AG20443 (cell line): ENCODE measurements at places on chromosomes 1 and 21.
A peak's percentile ranks its signal among the peaks of the same experiment; 100 is the strongest.

DNA sequence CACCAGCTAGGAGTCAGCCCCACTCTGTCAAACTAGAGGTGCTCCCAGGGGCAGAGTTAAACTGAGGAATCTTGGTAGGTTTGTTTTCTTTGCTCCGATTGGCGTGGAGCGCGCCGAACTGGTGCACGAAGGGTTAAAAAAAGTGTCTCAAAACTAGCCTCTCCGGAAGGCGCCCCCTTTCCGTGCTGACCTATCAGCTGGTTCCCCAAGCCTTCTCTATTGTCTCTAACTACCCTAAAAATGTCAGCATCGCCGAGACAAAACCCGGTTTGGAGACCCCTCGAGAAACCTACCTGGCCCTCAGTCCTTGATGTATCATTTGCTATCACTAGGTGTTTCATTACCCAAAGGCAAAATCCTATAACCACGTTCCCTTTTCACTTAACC is 2.2 kb downstream of the TGFB2 start:
- DNase-seq, result peak; percentile 26

GRCh38 chr1:64173336-64173940 is 30.0 kb upstream of the UBE2U start:
- DNase-seq, result no peak

DNA sequence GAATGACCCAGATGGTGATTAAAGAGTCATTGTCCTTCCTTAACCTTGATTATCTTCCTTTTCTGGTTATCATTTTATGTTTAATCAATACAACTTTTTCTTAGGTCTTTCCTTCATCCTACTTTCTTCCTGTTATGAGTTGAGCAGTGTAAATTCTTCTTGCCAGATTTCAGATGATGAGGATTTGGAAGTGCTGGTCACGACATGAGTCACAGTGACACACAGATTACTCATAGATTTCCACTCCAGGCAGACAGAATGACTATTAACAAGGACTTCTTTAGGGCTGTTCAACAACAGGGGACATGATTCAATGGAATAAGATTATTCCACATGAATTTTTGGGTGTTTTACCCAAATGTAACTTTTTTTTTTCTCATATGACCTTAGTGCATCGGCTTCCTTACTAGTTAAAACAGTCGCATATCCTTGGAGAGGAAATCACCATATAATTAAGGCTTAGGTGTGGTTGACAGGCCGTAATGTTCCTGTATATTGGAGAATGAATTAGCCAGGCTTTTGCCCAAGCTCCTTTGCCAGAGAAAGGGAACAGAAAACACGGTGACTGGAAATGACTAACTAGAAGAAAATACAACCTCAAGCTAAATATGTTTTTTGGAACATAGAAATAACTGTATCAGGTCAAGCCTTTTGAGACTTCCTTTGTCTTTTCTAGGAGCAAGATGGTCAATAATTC is 44.2 kb downstream of the PRRX1 start:
- DNase-seq, result peak; percentile 82

- DNase-seq, result no peak
These were observed 99.2 kb downstream of the PLPPR4 start for GRCh38 chr1:99363531-99363930.

DNA sequence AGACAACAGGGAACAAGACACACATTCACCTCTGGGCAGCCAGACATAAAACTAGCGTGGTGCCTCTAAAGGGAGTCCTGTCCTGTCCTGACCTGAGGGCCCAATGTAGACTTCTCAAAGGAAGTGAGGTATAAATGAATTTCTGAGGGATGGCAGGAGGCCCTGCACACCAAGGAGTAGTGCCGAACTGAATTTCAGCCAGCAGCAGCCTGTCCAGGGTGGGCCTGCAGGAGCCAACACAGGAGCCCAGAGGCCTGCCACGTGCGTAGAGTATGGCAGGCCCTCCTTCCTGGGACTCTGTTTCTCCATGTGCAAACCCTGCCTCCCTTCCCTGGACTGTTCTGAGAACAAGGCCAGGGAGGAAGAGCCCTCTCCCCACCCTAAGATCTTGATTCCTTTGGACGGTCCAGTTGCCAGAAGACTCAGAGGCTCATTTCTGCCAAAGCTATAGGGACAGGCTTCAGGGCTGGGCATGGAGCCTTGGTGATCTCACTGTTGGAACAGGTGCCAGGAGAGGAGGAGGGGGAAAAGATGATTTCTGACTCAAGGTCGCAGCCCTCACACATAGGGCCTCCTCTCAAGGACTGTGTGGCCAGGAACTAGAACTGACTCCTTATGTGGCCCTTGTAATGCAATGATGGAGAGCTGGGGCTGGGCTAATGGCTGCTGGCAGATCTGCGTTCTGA is 1.8 kb upstream of the FABP3 start:
- DNase-seq, result peak; percentile 69

- DNase-seq, result no peak
These were observed 31.3 kb downstream of the MAN1C1 start for GRCh38 chr1:25647863-25648262.

DNA sequence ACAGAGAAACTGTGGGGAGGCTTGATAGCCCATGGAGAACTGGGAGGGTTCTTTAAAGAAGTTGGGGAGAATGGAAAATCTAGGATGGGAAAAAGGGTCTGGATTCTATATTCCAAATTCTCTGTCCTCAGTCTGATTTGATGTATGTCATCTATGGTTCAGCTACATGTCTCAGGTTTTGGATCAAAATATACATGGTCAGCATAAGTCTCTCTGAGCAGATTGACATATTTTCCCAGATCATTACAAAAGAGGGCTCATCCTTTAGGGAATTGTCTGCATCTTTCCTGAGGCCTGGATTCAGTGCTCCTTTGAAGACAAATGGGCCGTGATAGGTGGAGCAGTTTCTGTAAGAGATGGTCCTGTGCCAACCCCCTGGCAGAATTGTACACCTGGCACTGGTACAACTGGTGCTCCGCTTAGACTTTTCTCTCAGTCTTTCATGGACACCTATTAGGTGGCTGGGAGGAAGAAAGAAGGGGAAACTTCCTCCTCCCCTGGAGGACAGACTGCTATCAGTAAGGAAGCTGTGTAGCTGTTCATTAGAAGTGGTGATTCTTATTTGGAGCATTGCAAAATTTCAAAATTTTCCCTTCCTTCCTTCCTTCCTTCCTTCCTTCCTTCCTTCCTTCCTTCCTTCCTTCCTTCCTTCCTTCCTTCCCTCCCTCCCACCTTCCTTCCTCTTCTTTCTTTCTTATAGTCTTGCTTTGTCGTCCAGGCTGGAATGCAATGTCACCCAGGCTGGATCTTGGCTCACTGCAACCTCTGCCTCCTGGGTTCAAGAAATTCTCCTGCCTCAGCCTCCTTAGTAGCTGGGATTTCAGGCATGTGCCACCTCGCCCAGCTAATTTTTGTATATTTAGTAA is 26.1 kb upstream of the RGL1 start:
- DNase-seq, result no peak

DNA sequence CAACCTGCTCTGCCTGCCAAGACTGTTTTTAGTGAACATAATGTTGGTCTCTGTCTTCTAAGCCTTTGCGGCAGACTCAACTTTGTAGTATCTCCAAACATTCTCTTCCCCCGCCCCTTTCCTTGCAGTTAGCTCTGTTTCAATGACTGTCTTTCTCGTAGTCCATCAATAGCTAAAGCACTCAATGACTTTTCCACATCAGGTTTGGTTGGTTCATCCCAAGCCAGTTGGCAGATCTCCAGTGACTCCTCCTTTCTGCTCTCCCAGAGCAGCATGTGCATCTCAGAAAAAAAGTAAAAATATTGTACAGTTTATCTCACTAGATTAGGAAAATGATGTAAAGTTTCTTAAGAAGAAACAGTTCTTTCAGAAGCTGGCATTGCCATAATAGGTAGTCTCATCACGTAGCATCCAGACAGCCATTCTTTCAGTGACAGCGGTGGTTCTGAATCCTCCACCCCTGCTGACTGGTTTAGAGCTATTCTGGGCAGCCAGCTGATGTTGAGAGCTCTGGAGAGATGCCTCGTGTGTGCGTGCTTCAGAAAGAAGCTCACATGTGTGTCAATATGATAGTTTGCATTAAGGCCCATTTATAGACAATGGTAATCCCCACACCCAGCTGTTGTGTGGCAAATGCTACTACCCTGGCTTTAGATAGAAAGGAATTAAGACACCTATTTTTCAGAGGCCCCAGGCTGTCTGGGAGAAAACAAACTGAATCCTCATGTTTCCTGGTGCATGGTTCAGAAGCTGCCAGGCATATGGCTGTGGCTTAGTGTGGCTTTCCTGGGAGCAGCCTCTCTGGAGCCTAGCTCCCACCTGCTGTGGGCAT is 53.2 kb downstream of the CNN3 start:
- DNase-seq, result peak; percentile 62

GRCh38 chr1:230696722-230697437 is 17.0 kb downstream of the AGT start:
- peak; percentile 50 for DNase-seq

GRCh38 chr1:26132128-26132833 is 20.7 kb downstream of the PDIK1L start:
- DNase-seq, result no peak

GRCh38 chr1:181508486-181509165 is 25.3 kb downstream of the CACNA1E start:
- no peak for DNase-seq

DNA sequence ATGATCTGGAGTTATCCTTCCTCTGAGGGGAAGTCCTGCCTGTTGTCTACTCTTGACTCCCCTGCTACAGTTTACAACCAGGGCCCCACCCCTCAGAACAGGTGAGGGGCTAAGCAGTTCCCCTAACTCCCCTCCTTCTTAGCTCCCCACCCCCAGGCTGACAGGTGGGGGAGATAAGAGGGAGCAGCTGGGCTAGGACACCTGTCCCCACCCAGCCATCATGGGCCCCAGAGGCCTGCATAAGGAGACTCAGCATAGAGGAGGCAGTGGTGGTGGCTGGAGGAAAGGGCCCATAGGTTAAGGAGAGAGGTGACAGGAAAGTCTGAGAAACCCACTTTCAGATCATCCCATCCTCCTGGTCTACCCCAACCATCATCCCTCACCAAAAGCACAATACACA is 6.8 kb downstream of the MEF2D start:
- no peak for DNase-seq

- no peak for DNase-seq
These were observed 543.7 kb upstream of the PKN2 start for GRCh38 chr1:88140325-88140724.

DNA sequence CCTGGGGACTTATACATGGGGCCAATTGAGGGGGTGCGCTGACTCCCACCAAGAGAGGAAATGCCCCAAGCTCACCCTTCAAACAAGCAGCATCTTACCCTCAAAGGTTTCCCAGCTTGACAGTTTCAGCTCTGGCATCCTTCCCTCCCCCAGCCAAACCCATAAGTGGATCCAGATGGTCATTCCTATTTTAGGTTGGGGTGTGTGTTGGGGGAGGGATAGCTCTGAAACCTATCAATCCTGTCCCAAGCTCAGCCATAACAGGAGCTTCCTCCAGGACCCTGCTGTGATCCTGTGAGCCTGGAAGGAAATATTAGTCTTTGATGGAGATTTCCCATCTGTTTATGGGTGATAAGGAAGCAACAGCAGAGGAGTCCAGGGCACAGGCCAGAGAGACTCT is 3.4 kb upstream of the TMEM222 start:
- DNase-seq, result peak; percentile 59

DNA sequence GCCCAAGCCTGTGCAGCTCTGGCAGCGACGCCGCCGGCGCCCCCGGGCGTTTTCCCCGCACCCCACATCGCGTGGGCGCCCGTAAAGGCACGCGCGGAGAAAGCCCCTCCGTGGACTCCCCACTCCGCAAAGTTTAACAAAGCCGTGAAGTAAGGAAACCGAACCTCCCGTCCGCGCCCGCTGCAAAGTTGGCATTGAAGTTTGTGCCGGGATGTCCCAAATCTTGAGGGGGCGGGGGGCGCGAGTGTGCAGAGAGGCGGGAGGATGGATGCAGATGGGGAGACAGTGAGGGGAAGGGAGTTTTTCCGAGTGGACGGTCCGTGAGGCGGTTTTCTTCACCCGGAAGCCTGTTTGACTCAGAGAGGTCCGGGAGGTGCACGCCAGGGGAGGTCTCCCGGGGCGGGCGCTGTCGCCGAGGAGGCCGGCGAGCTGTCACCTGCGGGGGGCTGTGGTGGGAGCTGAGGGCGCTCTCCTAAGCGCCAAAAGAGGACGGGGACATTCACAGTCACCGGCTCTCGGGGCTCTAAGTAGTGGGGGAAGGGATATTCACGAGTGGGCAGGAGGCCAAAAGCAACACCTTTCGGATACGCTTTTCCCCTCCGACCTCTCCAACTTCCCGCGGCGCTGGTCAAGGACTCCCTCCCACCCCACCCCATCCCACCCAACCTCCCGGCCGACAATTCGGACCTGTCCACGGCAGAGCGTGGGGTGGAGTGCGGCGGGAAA is 1.3 kb downstream of the WLS start:
- DNase-seq, result peak; percentile 43
